ENCODE measurements at places on chromosomes 16 and 17.
A peak's percentile ranks its signal among the peaks of the same experiment; 100 is the strongest.

GRCh38 chr17:40316571-40317344, 7.8 kb downstream of the RARA start:
- no peak for DNase-seq

DNA sequence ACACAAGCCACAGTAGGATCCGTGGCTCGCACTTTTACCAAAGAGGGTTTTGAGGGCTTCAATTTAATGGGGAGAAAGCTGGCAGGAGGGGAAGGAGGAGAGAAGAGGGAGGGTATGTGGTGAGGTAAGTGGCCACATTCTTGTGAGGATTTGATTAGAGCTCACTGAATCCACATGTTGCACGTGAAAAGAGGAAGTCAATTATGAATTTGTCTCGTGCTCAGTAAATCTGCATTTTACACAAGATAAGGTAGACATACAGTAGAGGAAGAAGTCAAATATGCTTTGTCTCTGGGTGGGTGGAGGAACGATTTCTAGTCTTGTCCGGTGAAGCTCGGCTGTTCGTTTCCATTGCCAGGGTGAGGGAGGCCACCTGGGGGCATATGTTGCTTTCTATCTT, 862 bp downstream of the ZNF232 start:
- no peak for DNase-seq

- DNase-seq, result no peak
These were observed 30.9 kb upstream of the BCAS3 start for GRCh38 chr17:60646701-60647100.

DNA sequence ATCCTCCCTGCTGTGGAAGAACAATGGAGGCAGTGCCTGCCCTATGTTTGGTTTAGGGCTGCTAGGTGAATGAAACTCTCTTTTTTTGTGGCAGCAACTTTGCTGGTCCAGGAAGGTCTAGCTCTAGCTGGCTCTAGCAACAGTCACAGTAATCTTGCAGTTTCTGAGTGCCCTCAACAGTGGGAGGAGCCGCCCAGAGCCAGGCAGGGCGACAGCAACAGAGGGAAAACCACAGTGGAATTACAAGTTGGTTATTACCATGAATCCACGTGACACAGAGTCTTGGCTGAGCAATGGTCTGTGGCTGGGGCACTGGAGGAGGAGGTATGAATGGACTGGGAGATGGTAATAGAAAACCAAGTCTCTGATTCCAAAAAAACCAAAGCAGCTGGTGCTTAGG, 10.3 kb downstream of the HSPB9 start:
- DNase-seq, result no peak

- no peak for DNase-seq
These were observed 408.7 kb upstream of the TNRC6C start for GRCh38 chr17:77549726-77550366.

GRCh38 chr16:75181630-75182029, 25.3 kb downstream of the CTRB2 start:
- DNase-seq, result no peak

DNA sequence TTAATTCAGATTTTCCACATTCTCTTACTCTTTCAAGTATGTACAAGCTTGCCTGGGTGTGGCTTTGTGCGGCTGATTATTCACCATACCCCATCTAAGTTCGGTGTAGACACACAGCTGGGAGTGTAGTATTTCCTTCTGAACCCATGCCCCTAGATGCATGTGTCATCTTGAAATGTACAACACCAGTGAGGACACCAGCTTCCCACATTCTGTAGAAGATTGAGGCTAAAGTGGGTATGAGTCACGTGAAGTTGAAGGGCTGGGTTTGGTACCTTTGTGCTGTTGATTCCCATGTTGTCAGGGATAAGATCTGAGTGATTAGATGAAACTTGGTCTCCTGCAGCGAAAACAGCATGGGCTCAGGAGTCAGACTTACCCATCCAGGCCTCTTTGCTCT, 14.6 kb upstream of the DHX8 start:
- DNase-seq, result no peak

DNA sequence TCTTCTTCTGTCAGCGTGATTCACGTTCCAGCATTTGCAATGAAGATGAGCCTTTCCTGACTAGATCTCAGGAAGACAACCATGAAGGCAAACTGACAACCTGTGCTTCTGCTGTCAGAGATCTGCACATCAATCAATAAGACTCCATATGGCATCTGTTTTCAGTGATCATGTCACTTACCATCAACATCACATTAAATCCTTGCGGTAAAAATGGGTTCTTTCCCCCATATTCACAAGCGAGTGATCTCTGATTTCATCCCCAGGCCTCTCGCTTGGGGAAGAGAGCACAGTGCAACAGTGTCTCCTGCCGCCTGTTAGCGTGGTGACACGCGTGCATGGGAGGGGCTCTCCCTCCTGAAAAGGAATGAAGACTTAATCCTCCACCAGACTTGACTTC, 11.1 kb downstream of the NACA2 start:
- no peak for DNase-seq

DNA sequence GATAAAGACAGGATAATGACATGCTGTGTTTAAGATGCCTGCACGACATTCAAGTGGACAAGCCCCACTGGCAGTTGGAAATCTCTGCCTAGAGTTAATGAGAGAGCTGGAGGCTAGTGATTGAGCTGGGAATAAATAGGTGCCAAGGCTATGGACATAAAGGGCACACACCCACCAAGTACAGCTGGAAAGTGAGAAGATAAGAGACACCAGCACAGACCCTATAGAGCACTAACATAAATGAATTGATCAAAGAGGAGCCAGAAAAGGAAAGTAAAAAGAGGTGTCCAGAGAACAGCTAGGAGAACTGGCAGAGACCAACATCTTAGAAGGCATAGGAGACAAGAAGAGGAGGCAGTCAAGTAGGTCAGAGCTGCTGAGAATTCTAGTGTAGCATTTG, 101.2 kb downstream of the YPEL2 start:
- no peak for DNase-seq

- DNase-seq, result no peak
These were observed 3.3 kb downstream of the GRN start for GRCh38 chr17:44348234-44348987.

DNA sequence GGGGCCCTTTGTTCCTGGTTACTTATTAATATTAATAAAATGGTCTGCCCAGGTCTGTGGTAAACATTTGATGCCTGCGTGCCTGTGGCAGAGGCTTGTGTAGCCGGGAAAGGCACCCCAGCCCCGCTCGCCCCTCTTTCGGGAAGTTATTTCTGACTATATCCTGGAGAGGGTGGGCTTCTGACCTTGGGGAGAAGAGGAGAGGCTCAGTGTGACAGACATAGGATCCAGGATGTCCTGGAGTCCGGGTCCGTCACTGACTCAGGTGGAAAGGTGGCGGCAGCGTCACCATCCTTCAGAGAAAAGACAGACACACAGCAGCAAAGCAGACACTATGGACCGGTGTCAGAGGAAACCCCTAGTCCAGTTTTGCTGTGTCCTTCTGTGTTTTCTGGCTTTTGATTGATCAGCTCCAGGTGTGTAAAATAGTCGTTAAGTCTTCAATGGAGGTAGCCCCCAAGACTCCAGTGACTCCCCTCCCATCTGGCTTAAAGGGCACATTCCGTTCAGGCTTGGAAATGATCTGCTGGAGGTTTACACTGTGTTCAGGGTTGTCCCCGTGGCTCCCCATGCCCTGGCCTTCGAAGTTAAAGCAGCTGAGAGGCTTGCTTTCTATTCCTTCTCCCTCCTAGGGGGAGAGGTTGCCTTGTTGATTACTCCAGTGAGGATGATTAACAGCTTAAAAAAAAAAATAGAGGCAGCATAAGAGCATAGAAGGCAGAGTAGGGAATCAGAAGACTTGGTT, 81.6 kb downstream of the CCDC182 start:
- no peak for DNase-seq

DNA sequence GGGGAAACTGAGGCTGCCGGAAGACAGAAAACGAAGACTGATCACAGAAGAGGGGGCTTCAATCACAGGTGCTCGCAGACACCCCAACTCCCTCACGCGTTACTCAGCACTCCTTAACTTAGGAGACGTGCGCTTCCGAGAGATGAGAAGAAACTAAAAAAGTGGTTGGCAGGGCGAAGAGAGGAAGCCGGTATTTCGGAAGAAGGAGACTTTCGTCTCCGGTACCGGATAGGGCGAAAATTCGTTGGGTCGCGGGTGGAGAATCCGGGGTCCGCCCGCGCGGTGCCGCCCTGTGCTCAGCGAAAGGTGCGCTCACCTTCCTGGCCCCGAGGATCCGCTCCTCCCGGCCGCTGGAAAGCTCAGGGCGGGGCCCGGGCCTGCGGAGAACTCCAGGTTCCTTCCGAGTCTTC, 917 bp upstream of the TBX2 start:
- no peak for DNase-seq

DNA sequence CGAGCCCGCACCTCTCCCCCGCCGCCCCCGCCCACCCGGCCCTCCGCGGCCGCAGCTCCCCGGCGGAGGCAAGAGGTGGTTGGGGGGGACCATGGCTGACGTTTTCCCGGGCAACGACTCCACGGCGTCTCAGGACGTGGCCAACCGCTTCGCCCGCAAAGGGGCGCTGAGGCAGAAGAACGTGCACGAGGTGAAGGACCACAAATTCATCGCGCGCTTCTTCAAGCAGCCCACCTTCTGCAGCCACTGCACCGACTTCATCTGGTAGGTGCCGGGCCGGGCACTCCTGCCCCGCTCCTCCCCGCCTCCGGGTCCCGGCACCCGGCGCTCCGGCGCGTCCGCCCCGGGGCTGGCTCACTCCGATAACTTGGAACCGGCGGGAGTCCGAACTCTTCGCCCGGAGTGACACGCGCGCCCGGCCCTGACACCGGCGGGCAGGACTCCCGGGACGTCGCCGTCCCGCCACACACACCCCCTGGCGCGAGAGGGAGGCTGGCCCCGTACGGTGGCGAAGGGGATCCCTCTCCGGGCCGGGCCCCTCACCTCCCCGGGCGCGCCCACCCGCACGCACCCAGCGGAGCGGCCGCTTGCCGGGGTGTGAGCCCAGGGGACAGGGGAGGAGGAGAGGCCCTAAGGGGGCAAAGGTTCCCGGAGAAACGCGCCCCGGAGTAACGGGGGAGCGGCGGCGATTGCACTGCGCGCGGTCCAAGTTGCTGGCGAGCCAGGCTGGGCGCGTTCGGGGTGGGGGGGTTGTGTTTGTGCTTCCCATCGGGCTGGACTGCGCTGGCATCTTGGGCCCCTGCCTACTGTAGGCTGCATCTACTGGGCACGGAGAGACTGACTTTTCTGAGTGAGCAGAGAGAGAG, 581 bp downstream of the PRKCA start:
- peak; percentile 6 for DNase-seq

GRCh38 chr16:88812513-88813268, 963 bp upstream of the APRT start:
- DNase-seq, result no peak

DNA sequence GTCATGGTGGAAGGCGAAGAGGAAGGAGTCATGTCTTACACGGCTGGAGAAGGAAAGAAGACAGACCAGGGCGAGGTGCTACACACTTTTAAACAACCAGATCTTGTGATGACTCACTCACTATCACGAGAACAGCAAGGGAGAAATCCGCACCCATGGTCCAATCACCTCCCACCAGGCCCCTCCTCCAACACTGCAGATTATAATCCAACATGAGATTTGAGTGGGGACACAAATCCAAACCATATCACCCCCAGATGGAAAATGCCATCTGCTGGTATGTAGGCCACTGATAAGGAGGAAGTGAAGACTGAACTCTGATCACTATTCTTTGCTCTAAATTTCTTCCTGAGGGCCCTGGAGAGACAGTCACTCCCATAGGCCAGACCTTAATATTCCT, 7.5 kb upstream of the ITGAX start:
- no peak for DNase-seq

- DNase-seq, result no peak
These were observed 4.1 kb downstream of the DLX3 start for GRCh38 chr17:49990921-49991320.

- DNase-seq, result no peak
These were observed 11.0 kb upstream of the GPT2 start for GRCh38 chr16:46873201-46873600.

- DNase-seq, result no peak
These were observed 23.4 kb downstream of the MYH13 start for GRCh38 chr17:10349403-10349802.

DNA sequence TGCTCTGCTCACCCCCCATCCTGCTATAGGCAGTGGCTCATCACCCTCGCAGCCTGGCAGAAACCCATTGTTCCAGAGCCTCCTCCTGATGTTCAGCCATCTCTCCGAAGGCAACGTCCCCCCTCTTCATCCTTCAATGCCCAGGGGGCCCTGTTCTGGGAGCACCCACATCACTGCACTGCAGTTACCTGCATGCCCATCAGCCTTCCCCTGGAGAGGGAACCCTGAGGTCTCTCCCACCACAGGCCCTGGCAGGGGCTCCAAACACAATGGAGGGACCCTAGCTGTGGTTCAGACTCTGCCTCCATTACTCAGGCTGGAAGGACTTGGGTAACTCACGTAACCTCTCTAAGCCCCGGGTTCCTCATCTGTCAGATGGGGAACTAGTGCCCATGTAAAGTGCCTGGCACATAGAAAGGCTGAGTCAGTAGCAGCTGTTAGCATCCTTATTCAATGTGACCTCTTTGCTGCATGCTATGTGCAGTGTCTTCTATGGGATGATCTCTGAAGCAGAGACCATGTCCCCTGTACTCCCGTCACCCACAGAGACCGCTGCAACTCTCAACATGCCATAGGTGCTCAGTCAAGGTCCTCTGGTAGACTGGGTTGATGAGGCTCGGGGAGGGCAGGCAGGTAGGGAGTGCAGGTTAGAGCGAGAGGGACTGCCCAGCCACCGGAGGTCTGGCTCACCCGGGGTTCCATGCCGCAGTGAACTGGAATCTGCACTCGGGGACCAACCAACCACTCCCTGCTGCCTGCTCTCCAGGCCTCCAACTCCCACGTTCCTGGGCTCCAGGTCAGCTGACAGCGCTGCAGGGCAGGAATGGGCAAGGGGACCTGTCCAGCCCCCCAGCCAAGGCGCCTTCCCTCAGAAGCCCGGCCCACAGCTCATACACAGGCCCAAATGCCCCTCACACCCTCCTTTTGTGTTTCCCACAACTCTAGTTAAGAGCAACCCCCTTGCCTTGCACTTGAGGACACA, 233.2 kb downstream of the ZNF423 start:
- DNase-seq, result no peak

DNA sequence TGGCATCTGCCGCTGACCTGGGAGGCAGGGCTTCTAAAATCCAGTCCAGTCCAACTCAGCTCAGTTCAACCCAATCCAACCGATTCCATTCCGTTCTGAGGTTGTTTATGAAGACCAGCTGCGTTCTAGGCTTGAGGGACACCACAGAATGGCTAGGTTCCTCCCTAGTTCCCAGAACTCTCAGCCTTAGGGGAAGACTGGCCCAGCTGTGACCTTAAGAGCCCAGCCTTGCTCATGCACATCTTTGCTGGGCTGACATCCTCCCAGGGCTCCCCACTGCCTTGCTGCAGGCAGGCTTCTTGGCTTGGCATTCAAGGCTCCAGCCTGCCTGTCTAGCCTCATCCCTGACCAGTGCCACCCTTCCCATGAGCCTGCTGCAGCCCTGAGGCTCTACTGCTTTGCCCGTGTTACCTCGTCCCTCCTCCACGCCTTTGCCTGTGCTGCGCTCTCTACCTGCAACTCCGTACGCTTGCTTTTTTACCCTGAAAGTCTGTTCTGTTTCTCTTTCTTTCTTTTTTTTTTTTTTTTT, 7.9 kb downstream of the SLC12A3 start:
- DNase-seq, result no peak

GRCh38 chr16:50263940-50264929, 2.1 kb upstream of the ADCY7 start:
- DNase-seq, result no peak

Data from stimulated activated CD8-positive, alpha-beta memory T cell treated with anti-CD3 and anti-CD28 coated beads, Interleukin-4, amount 100 ng/mL, for 1 hour (primary cell).